Stimulated activated CD8-positive, alpha-beta memory T cell treated with anti-CD3 and anti-CD28 coated beads, Interleukin-15, amount 100 ng/mL, for 1 hour (primary cell): ENCODE measurements at places on chromosomes 2 and 18.

DNA sequence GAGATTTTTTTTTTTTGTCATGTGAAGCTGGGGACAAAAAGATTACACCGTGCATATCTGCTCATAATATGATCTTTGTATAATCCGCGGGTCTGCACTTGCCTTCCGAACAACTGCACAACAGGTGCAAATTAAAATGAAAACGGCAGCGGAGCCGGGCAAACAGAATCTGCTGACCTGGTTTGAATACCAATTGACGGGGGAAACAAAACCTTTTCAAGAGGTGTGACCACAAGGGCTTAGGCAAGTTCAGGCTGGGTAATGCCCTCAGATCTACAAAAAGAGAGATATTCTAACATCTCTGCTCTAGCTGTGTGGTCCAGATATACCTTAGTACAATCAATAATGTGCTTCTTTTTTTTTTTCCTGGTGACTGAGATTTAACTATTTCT lies 88.5 kb downstream of the ZEB2 start:
- no peak for DNase-seq

DNA sequence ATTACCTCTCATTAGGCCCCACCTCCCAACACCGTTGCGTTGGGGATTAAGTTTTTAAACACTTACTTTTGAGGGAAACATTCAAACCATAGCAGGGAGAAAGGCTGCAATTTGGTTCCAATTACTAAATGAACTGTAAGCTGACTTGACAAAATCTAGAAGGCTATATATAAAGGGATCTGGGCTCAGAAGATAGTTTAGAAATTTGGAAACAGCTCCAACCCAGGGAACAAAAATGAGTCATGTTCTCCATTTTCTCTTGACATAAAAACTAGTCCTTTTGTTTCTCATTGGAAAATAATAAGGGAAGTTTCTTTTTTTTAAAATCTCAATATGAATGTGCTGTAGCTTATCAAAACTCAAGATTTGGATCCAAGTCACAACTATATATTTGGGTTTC lies 17.5 kb downstream of the MOGAT1 start:
- no peak for DNase-seq

- no peak for DNase-seq
Measured at GRCh38 chr2:221468317-221468716, 103.8 kb downstream of the EPHA4 start.

- DNase-seq: no peak
Measured at GRCh38 chr18:58221060-58221725, 177.2 kb downstream of the NEDD4L start.

DNA sequence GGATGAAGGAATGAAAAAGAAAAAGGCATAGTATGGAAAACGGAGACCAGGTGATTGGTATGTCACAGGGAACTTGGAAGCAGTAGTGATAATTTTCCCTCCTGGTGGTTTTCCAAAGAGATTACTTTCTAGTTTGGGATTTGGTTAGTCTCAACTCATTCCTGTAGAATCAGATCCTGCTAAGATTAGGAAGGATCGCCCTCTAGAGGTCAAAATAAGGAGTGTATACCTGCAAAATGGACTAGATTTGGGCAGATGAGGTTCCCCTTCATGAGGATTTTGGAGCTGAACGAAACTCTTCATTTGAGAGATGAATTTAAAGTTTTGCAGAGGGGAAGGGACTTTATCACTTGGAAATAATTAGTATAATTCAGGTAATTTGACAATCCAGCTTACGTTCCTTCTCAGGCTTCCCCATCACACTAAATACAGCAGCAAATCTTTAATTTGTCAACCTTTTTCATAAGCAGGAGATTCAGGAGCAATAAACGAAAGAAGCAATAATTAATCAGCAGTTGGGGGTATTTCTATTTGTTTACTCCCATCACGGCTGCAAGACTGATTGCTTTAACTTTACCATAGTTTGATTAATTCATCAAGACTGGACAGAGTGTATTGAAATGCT lies 65.2 kb downstream of the CCDC195 start:
- no peak for DNase-seq

- DNase-seq: no peak
Measured at GRCh38 chr2:86224645-86225355, 25.5 kb downstream of the MRPL35 start.

GRCh38 chr18:53028565-53028964 lies 688.6 kb downstream of the DCC start:
- DNase-seq: no peak

GRCh38 chr2:11534746-11535484 lies 1.1 kb downstream of the GREB1 start:
- no peak for DNase-seq

- no peak for DNase-seq
Measured at GRCh38 chr2:15278296-15278695, 282.8 kb downstream of the NBAS start.

GRCh38 chr2:68658266-68658665 lies 14.9 kb downstream of the PROKR1 start:
- no peak for DNase-seq

- DNase-seq: no peak
Measured at GRCh38 chr2:19643117-19643518, 258.7 kb downstream of the TTC32 start.

- no peak for DNase-seq
Measured at GRCh38 chr2:167438206-167438605, 549.9 kb downstream of the XIRP2 start.

DNA sequence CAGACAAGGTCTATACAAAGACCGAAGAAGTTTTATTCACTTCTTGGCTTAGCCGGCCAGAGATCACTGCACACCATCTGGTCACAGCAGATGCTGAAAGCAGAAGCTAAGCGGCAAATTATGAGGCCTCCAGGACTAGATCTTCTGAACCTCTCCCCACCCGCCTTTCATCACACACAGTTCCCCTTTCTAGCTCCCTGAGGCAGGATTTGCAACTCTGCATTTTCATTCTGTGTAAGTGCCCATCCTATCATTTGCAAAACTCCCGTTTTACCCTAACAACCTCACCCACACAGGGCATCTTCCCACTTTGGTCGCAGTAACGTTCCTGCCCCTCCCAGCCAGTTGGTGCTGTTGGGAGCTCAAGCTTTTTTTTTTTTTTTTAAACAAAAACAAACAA lies 3.1 kb upstream of the MOB1A start:
- no peak for DNase-seq

DNA sequence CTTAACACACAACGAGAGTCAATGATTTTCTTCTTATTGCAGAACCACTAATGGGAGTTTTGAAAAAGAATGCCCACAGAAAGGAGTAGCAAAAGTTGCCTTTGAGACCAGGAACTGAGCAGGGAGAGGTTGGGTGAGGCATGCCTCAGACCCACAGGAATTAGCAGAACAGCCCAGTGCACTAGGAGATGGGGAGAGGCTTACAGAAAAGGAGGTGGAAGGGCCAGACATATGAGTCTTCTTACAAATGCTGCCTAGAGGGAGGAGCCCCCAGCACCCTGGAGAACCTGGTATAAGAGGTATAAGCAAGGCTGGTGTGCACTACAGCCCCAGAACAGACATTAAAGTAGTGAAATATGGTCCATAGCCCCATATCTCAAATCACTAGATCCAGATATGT lies 162.0 kb downstream of the DTNA start:
- no peak for DNase-seq

- DNase-seq: no peak
Measured at GRCh38 chr2:127017548-127017947, 89.4 kb downstream of the BIN1 start.

DNA sequence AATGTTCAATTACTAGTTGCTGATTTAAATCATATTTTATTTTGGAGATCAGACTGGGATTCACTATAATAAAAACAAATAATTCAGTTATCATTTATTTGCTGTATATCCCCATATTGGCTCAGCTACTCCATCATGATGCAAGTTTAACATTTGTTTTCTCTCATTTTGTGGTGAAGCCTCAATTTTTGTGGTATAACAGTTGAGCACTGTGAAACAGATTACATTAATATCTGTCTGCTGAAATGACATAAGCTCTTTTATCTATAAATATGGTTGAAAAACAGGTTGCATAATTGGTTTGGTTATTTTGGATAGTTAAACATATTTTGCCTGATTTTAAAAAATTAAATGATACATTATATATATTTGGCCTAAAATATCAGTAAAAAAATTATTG lies 67.7 kb downstream of the DPP4 start:
- no peak for DNase-seq

DNA sequence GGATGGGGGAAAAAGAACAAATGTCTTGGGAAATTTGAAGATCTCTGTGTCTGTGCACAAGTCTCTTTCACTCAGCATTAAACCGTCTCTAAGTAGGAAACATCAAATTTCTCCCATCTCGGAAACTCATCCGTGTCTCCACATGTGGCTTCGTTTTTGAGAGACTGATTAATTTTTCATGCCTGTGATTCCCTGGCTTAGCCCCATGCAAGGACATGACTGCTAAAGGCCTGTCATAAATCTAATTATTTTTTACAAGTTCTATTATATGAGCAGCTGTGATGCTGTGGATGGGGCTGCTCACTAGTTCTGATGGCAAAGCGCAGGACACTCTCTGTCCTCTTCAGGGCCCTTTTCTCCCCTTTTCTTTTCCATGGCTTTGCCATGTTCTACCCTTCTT lies 129.1 kb downstream of the RGPD3 start:
- DNase-seq: no peak

DNA sequence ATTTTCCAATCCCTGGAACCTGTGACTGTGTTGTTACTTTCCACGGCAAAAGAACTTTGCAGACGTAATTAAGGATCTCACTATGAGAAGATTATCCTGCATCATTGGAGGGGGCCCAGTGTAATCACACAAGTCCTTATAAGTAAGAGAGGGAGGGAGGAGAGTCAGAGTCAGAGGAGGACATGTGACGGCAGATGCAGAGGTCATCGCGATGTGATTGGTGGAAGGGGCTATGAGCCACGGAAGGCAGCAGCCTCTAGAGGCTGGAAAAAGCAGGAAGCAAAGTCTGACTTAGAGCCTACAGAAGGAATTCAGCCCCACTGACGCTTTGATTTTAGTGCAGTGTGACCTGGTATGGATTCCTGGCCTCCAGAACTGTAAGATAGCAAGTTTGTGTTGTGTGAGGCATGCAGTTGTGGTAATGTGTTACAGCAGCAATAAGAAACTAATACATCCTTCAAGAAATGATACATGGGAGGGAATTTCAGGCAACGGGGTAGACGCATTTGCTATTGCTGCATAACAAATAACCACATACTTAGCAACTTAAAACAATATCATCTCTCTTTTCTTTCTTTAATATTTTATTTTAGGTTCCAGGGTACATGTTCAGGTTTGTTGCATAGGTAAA lies 112.7 kb upstream of the SERPINE2 start:
- DNase-seq: no peak

DNA sequence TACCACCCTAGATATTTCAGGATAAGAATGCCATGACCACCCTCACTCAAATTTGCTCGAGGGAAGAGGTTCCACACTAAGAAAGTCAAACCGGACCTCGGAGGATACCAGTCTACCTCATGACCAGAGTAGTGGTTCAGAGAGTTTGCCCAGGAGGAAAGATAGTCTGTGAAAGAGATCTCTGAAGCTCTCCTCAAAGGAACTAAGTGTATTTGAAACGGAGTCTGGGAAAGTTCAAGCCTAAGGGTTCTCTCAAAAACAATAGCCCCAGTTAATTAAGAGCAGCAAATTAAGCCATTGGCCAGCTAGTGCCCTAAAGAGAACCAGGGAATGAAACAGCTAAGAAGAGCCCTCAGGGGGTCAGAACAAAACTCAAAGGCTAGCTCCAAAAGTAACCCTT lies 94.9 kb downstream of the SPHKAP start:
- no peak for DNase-seq
